ENCODE measurements at places on chromosomes 5 and 9.
A peak's percentile ranks its signal among the peaks of the same experiment; 100 is the strongest.

- no peak for DNase-seq
Observed at GRCh38 chr5:167472566-167473108, 818.8 kb upstream of the WWC1 start.

DNA sequence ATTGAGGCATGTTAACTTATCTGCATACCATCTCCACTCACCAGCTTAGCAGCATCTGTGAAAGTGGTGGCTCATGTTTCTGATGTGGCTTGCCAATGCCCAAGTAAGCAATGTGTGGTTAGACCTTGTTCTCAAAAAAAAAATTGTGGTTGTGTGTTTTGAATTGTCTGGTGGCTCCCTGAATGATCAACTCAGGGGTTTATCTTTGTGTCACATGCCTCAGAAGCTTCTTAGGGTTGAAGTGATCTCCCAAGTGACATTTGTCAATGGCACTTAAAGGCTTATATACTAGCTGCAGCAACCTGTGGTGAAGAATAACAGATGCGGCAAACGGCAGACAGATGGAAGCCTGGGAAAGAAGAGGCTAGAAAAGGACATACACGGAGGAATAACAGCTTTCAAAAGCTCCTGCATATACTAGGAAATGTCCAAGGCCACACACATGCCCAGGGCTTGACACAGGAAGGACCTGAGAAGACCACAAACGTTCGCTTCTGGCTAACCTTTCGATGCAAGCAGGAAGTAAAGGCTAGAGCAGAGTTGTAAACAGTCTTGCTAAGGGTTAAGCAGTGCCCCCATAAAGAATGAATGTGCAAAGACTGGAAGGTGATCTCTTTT is 42.2 kb upstream of the FSD1L start:
- no peak for DNase-seq

DNA sequence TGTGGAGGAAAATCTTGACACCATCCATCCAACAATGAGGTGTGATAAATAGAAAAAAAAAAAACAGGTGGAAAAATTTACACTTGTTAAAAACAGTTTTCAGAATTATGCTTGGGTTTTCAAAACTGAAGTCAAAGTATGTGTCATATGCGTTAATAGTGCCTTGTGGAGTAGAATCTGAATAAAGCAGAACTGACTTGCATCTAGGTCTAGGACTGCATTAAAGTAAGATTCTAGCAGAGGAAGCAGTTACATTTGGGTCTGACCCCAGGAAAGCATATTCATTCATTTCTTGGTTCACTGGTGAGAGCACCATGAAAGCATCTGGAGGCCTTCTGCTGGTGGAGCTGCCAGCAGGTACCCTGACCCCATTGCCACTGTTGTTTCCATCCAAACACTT is 89.0 kb downstream of the MARCHF3 start:
- no peak for DNase-seq

- DNase-seq: no peak
Observed at GRCh38 chr5:137516251-137516797, 17.2 kb upstream of the SPOCK1 start.

DNA sequence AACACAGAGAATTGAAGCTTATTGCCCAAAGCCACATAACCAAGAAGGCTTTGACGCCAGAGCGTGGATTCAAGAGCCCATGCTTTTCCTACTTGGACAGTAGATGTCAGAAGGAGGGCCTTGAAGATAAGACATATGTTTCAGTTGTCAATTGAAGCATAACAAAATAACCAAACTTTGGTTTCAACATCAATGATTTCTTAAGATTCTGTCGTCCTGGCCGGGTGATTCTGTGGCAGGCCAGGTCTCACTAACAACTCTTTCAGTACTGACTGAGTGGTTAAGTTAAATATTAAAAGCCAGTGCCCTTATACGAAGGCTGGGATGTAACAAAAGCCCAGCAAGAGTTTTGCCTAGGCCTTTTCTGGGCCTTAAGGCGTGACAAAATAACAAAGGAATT is 94.0 kb downstream of the RCL1 start:
- DNase-seq: peak; percentile 87

DNA sequence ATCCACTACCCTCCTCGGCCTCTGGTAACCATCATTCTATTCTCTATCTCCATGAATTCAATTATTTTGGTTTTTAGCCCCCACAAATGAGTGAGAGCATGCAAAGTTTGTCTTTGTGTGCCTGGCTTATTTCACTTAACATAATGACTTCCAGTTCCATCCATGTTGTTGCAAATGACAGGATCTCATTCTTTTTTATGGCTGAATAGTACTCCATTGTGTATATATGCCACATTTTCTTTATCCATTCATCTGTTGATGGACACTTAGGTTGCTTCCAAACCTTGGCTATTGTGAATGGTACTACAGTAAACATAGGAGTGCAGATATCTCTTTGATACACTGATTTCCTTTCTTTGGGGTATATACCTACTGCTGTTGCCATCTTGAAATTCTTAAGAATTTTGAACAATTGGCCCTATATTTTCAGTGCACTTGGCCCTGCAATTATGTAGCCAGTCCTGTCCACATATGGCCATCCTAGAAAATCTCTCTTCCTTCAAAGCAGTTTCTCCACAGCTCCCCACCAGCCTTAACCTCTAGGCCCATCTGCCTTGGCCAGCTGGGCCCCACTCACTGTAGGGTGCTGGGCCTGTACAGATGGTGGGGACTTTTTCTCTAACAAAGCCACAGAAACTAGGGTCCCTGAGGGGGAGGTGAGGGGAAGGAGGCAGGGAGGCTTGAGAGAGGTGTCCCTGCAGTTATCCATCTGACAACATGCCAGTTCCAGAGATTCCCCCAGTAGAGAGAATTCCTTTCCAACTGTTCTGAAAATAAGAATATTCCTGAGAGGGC is 81.9 kb upstream of the LHFPL2 start:
- no peak for DNase-seq

- DNase-seq: no peak
Observed at GRCh38 chr5:145811834-145812625, 23.1 kb downstream of the PRELID2 start.

GRCh38 chr5:156927545-156927944 is 35.5 kb downstream of the TIMD4 start:
- no peak for DNase-seq

DNA sequence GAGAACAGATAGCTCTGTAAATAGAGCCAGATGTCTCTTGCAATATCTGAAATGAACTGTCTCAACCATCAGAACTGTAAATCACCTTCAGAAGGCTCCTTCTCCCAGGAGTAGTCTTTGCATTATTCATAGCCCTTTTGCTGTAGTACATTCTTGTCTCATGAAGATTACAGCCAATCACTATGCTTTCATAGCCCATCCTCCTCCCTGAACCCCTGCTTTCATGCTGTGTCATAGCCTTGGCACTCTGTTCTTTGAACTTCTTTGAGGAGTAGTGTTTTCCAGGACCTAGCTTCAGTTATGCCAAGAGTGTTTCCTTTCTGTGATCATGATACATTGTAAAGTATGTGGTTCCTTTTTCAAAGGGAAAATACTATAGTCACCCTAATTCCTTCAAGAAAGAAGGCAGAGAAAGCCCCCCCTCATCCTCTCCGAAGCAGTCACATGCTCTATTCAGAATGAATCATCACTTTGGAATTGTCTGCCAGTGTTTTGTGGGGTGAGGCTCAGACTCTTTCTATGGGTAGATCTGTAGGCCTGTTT is 61.1 kb downstream of the GRIA1 start:
- DNase-seq: peak; percentile 88

DNA sequence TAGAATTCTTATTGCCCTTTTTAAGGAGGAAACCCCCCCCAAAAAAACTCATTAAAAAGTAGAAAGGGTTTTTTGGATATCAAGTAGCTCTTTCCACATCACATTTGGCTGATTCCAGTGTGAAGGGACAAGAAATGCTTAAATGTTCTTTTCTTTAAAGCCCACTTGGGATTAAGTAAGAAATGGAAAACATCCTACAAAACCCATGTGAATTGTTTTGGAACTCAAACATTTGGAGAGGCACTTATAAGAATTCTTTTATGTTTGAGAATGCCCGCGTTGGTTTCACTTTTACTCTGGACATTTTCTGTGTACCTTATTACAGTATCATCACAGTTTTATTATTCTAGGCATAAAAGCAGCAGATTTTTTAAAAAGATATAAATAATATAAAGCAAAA is 301.1 kb upstream of the ACTBL2 start:
- no peak for DNase-seq

DNA sequence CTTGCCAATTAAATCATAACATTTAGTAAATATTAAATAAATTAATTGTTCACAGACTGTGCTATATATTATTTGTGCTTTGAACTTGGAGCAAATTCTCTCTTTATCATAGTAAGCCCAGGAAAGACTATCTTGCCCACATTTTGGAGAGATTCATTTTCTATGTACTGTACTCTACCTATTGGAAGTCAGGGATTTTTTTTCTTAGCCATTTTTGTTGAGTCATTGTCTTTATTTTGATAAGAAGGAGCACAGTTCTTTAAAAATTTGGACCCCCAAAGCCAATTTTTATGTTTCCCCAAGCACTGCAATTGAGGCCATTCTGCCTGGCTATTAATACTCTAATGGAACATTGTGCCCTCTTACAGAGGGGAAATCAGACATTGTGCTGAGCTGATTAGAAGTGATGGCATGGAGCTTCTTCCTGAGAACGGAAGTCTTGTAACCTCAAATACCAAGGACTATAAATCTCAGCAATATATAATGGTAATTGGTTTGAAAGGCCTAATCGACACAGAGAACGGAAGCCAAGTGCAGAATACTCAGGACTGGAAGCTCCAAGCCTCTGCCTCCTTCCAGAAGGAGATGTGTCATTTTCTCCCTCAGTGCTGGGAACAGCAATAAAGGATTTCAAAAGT is 188.8 kb upstream of the PAPPA start:
- no peak for DNase-seq

DNA sequence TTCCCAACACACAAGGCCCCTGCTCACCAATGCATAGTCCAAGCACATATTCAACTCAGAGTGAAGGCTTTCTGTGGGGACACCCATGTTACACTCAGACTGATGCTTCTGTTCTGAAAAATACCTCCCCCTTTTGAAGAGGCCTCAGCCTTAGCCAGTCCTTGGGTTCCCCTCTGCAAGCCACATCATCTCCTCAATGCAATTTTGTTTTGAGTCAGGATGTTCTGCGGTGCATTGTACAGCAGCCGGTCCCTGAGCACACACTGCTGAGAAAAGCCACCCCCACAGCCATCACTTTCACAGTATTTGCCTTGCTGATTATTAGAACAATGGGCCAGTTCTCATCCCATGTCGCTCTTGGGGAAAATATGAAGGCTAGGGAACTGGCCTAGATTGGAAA is 241.2 kb downstream of the FAM114A2 start:
- DNase-seq: no peak

DNA sequence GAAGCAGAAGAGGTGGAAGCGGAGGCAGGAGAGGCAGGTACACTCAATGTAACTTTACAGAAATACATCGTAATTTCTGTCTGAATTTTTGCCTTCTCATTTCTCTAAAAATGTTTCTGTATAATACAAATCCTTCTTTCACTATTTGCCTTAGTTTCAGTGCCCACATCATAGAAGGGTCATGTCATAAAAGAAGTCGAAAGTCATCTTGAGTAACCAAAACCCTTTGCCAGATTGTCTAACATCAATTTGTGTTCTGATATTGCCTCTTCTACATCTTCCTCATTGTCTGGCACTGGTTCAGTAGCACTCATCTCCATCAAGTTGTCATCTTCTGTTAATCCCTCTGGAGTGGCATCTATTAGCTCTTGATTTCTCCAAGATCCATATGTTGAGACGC is 6.2 kb upstream of the CYFIP2 start:
- DNase-seq: no peak

GRCh38 chr9:79610791-79611614 is 39.2 kb downstream of the TLE4 start:
- DNase-seq: peak; percentile 59

DNA sequence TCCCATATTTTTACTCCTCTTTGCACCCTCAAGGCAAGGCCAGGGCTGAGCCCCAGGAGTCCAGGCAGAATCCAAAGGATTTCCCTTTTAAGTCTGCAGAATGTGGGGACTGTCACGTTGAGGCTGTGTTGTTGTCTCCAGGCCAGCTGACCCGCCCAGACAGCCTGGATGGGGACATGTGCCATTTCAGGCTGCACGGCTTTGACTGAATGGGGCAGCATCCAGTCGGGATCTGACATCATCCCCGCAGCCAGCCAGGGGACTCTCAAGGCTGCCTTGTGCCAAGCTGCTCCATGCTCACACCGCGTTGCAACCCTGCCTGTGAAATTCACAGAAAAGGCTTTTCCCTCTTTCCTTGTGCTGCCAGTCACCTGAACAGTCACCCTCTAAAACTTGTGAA is 2.2 kb upstream of the ZNF366 start:
- no peak for DNase-seq

DNA sequence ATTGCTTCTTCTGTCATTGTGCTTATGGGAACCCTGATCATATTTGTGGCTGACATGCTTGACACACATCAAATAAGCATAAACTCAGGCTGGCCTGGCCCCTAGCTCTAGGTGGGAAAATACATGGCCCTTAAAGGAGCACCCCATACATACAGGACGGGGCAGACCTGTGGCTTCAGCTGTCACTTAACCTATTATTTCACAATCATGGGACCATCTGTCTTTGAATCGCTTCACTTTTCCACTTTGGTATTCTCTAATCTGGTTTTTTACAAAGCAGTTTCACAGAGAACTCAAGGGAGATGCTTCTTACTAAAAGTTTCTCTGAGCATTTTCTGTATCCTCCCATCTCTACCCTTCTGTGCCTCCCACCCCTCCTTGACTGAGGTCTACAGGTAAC is 34.6 kb upstream of the LRRTM2 start:
- DNase-seq: no peak

GRCh38 chr5:116420540-116420939 is 154.1 kb downstream of the SEMA6A start:
- no peak for DNase-seq

Measured in epithelial cell of proximal tubule (primary cell).